ENCODE measurements at places on chromosomes 2 and 18.

DNA sequence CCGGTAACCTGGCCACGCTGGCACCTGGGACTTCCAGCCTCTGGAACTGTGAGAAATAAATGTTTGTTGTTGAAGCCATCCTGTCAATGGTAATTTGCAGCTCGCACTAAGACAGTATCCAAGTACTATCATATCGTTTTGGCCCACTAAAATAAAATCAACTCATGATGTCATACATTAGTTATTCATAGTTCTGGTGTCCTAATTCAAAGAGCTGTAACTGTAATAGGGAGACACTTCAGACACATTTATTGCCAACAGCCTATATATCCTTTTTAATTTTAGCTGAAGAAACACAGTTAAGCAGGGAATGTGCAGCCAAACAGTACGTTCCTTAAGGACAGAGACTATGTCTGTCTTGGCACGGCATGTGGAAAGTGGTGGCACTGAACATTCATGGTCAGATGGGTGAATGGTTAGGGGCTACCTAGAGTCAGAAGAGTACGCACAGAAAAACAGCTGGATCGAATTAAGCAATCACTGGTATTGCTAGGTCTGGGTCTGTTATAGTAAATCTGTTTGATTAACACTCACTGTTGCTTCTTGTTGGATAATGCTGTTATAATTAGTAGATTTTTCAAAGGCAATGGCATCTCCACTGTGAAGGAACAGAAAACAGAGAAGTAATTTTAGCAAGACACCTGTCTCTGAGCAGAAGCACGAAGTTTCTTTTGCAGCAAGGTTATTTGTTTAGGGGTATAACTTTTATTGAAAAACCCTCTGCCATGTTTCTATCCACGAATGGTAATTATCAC is 41.3 kb upstream of the CREG2 start:
- DNase-seq = no peak

DNA sequence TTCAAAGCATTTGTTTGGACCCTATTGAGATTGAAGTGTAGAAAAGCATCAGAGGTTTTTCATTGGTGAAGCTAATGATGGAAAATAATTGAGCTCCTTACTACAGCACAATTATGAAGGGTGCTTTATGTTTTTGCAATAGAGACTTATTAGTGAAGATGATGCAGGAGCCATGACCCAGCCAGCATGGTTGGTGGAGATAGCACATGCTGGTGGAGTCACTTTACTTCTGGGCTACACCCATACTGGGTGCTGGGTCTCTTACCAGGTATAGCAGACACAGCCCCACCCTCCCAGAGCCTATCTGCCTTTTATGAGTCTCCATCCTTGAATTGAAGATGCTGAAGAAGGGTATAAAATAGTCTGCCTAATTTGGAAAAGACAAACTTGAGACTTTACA is 3.6 kb downstream of the ACP1 start:
- DNase-seq = no peak

- DNase-seq = peak; percentile 56
Measured at GRCh38 chr2:64646007-64646880, 7.5 kb downstream of the SERTAD2 start.

- peak; percentile 65 for DNase-seq
Measured at GRCh38 chr2:217162533-217162932, 302.7 kb upstream of the TNP1 start.

DNA sequence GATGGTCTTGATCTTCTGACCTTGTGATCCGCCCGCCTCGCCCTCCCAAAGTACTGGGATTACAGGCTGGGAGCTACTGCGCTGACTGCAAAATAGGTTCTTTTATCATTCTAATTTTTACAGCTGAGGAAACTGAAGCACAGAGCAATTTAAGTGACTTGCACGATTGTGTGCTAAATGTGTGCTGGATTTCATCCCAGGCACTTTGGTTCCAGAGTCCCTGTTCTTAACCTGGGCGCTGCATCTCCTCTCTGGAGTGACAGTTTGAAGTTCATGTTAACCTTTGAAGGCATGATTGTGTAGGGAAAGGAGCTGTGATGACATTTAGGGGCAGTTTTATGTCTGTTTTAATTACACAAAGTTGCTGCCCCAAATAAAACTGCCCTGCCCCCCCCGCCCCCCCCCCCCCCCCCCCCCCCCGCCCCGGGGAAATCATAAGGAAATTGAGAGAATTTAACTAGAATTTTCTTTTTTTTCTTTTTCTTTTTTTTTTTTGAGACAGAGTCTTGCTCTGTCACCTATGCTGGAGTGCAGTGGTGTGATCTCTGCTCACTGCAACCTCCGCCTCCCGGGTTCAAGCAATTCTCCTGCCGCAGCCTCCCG is 5.6 kb downstream of the ACSL3 start:
- no peak for DNase-seq

DNA sequence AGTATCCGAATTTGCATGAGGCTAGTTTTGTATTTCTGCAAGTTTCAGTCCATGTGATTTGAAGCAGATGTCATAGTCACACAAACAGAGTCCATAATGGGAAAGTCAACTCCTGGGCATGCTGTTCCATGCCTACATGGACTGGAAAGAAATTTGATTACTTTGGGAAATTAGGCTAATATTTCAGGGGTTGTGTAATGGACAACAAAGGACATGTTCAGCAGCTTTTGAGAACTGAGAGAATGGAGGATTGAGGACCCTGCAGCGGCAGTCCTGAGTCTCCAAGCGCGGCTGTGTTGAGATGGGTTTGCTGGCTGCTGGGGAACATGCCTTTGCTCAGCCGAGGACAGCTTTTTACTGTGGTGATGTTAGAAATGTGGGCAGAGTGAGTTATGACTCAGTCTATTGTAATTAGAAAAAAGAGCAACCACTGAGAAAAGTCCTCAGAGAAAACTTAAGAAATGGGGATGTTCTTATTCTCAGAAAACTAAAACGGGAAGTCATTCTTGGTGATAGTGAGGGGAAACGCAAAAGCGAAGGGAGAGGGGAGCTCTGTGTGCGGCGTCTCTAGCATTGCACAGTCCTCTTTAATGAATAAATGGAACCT is 149.2 kb downstream of the FAM210A start:
- peak; percentile 67 for DNase-seq

- DNase-seq = no peak
Measured at GRCh38 chr2:207594264-207594663, 30.9 kb downstream of the METTL21A start.

- peak; percentile 85 for DNase-seq
Measured at GRCh38 chr18:8140841-8141501, 468.3 kb upstream of the RAB12 start.

DNA sequence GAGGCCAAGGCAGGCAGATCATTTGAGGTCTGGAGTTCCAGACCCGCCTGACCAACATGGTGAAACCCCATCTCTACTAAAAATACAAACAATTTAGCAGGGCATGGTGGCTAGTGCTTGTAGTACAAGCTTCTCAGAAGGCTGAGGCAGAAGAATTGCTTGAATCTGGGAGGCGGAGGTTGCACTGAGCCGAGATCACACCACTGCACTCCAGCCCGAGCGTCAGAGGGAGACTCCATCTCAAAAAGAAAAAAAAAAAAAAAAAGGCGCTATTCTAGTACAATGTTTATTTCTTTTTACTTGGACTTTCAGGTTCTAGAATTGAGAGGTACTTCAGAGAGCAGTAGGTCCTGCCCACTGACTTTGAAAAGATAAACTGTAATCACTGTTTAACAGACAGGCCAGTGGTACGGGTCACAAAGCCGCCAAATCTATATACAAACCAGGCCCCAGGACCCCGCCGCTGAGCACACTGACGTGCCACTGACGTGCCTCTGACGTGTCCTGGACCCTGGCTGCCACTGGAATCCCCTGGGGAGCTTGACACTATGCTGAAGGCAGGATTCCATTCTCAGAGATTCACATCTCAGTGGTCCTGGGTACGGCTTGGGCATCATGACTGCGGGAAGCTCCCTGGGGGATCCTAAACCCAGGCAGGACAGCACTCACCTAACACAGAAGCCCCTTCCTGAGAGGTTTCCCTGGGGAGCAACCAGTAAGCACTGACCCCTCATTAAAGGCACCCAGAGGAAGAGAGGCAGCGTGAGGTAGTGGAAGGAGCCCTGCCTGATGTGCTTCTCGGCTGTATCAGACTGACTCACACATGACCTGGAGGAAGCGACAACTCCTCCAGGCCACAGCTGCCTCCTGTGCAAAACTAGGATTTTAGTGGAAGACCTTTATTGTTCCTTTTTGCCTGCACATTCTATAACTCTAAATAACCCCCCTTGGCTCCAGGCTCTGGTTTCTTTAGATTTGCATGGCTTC is 197.8 kb upstream of the MEIS1 start:
- no peak for DNase-seq

- DNase-seq = no peak
Measured at GRCh38 chr2:88855620-88856408, 164.3 kb downstream of the RPIA start.

DNA sequence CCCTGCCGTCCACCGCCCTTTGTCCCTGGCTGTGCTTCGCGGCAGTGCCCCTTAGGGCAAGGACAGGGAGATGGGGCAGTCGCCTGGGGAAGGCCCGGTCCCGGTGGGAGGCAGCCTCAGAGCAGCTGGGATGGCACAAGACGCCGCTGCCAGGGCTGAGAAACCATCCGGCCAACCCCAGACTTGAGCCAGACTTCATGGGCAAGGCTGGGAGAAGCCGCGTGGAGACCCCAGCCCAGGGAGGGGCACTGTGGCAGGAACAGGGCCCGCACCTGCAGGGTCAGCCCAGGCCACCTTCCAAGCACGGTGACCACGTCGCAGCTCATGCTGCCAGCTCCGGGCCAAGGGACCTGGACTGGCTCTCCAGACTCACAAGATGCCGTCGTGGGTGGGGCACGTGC is 84.0 kb downstream of the NFATC1 start:
- DNase-seq = no peak

GRCh38 chr2:172896661-172897081 is 161.0 kb downstream of the RAPGEF4 start:
- no peak for DNase-seq

- no peak for DNase-seq
Measured at GRCh38 chr2:50975546-50975945, 56.4 kb downstream of the NRXN1 start.

GRCh38 chr2:215917953-215918620 is 95.3 kb downstream of the MREG start:
- DNase-seq = peak; percentile 58

DNA sequence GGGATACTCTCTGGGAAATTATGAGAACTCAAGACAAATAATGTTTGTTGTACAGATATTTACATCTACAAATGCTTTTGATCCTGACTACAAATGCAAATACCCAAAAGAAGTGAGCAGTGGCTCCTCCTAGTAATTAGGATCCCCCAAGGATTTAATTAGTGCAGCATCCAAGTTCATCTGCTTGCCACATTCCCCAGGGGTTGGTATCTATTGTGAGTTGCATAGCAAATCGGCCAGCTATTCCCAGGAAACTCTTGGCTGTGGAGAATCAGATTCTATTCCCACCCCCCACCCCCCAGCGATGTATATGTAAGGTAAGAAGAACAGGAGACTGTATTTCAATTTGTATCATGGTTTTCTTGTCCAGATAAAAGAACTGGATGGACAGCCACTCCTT is 725.1 kb upstream of the CDH7 start:
- DNase-seq = no peak

DNA sequence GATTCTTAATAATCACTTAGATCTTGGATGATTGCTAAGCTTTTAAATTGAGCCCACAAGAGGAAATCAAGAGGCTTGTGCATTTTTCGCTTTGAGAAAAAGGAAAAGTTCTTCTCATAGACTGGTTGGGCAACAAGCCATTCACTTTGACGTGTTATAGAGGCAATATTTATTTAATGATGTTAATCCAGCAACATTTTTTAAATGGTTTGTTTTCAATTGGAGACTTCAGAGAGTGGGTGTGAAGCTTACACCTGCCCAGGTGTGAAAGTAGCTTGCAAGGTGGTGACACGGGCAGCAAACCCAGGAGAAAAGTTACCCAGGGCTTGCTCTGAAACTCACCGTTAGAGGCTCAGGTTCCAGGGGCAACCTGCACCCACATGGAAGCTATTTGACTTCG is 858.9 kb downstream of the GALR1 start:
- no peak for DNase-seq

DNA sequence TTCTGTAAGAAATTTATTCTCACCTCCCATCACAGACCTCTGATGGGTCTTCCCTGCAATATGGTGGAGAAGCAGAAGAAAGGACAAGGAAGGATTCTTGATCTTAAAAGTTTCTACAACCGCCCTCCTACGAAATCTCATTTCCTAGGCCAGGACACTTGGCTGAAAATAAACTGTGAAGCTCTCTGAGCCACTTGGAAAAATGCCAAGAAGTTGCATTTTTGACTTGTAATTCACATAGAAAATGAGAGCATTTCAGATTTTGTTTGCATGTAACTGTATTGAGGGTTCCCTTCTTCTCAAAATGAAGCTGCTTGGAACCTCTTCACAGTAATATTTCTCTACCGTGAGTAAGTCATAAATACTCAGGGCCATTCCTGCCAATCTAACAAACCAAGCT is 458.3 kb upstream of the SLC14A2 start:
- no peak for DNase-seq

DNA sequence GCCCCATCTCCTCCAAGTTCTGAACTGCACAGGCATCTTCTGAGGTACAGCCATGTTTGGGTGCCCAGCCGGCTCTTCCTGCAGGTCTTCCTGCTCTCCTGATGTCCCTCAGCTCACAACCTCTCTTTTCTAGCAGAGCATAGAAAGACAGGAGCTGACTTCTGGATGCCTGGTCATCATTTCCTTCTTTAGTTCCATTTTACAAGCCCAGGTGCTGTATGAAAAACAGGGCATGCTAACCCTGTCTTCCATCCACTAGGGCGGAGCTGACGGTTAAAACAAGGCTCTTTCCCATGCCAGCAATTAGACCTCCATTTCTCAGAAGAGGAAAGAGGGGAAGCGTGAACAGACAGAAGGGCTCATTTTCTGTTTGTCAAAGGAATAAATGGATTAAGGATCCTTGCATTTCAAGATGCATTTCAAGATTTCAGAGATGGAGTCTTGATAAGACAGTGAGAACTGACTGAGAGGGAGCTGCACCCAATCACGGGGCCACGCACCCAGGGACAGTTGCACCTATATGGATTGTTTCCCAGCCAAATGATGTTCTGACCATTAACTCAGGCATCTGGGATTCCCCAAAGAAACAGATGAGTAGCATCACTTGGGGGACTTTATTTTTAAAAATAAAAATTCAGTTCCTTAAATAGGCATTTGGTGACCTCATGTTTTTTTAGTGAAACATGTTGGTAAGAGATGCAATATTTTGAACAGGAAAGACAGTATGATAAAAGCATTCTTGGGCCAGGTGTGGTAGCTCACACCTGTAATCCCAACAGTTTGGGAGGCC is 45.8 kb upstream of the EML6 start:
- DNase-seq = no peak

DNA sequence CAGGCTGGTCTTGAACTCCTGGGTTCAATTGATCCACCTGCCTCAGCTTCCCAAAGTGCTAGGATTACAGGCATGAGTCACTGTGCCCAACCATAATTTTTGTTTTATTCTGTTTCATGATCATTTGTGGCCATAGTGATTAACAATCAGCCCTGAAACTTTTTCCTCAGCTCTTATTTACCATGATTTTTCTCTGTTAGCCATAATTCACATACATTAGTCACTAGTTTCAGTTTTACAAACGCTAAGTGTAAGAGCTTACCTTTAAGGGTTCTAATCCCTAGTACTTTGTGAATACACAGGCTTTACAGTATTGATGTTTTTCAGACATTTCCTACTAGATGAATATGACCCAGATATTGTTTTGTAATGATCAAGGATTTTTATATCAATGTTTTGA is 216.1 kb downstream of the DPP4 start:
- no peak for DNase-seq
